ENCODE measurements at places on chromosomes 12 and 14.

- no peak for DNase-seq
Observed at GRCh38 chr12:112936264-112936663, 2.0 kb upstream of the OAS3 start.

GRCh38 chr14:94407906-94408305, 19.5 kb upstream of the SERPINA1 start:
- DNase-seq: no peak

- no peak for DNase-seq
Observed at GRCh38 chr12:728781-729180, 23.6 kb upstream of the WNK1 start.

DNA sequence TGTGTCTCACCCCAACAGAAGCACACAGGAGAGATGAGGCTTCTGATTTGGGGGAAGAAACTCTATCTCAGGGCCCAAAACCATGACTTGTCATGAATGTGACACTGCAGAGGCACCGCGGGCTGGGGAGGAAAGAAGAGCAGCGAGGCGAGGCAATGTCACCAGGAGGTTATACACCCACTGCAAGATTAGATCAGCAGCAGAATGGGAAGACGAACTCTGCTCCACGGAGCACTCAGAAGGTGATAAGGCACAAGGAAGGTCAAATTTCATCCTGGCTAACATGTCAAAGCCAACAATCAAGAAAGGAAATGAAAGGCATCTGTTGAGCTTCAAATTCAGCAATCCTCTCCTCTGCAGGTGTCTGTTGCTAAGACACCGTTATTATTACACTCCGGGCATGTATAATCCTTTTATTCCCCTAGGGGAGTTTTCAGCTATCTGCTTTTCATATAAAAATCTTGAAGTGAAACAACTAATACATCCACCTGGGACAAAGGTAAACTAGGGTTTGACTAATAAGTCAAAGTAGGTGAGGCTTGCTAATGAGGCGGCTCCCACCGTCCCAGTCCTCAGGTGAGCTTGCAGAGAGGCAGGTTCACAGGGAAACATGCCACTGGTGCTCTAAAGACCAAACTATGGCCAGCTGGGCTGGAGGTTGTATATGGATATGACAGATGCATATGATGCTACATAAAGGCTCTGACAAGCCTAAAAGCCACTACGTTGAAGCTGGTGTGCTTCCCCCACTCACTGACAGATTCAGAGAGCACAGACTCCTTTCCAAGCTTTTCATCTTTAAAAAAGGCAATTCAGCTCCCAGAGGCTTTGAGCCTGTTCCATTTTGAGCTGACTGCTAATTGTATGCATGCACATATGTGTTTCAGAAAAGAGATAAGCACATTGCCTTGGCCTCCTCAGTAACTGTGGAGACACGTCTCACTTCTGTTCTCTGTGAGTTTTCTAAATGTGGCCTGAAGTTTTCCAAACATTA, 221.2 kb downstream of the NELL2 start:
- DNase-seq: no peak

DNA sequence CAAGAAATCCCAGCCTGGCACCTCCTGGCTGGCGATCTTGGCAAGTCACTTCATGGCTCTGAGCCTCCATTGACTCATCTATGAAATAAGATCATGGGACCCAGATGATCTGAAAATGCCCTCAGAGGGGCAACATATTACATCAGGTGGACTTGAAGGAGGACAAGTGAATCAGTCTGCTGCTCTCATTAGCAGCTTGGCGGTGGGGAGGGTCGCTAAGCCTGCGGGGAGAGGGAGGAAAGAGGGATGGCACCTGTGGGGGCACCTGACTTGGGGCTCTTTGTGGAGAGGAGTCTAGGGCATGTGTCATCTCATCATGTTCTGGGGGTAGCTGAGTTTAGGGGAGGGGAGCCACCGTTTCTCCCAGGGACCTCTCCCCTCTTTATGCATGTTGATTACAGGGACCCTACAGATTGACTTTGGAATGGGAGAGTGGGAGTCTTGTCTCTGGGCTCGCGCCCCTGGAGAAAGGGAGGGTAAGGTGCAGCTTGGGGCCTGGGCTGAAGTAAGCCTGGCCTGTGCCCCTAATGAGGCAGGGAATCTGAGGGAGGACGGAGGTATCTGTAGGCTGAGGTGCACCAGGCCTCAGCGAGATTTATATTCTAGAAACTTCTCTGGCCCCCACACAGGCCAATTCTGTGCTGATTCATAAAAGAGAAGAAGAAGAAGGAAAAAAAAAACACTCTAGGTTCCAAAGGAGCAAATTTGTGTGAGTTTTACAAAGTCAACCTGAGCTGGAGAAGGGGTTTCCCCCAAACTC, 29.3 kb upstream of the BATF start:
- no peak for DNase-seq

DNA sequence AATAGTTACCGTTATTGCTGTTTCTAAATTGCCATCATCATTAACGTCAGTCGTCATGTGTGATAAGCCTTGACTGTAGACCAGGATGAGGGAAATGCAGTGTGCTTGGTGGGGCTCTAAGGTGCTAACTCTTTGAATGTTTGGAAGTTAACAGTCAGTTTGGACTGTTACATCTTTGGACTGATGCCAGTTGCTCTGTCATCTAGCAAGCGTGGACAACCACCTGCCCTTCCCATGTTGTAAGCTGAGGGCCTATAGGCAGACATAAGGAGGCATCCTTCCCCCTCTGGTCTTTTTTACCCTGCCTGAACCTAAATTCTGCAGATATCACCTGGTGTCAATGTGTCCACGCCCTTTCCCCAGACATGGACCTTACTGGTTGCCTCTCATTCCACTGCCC, 94.4 kb downstream of the PPP2R5C start:
- DNase-seq: no peak

GRCh38 chr14:58746261-58746660, 108.5 kb downstream of the DACT1 start:
- DNase-seq: no peak

DNA sequence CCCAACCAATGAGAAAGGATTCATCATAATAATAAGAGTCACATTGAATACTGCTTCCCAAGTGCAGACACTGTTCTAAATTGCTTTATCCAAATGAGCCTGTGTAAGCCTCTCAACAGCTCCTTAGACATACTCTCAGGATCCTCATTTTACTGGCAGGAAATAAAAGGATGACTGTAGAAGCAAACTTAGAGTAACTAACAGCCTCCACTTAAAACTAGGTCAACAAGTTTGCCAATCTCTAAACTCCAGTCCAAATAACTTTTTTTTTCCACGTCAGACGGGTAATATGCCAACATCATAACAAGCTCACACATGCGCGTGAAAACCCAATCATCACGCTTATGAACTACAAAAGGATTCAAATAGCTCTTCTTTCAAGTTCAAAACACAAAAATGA, 15.3 kb upstream of the DPF3 start:
- no peak for DNase-seq

DNA sequence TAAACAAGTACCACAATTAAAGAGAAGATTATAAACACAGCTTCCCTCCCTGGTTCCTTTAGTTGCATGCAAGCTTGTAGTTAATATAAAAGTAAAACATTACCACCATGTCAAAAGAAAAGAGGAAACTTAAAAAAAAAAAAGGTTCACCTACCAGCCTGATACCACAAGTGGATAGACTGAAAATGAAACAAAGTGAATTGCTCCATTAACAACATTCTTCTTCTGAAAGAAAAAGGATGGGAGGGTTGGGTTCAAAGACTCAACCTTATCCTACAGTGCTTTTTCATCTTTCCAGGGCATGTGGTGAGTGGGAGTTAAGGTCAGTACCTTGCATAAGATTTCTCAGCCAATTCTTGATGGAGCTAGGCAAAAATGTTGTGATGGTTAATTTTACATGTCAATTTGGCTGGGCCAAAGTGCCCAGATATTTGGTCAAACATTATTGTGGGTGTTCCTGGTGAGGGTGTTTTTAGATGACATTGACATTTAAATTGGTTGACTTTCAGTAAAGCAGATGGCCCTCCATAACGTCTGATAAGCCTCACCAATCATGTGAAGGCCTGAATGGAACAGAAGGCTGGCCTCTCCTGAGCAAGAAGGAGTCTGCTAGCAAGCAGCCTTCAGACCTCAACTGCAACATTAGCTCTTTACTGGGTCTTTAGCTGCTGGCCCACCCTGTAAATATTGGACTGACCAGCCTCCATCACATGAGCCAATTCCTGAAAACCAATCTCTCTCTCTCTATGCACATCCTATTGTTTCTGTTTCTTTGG, 28.8 kb downstream of the VCPKMT start:
- DNase-seq: no peak

- no peak for DNase-seq
Observed at GRCh38 chr12:55717011-55718007, 1.5 kb downstream of the BLOC1S1 start.

Measured in activated CD8-positive, alpha-beta memory T cell treated with anti-CD3 and anti-CD28 coated beads for 48 hours (primary cell).